ENCODE measurements at places on chromosomes 4 and X.

DNA sequence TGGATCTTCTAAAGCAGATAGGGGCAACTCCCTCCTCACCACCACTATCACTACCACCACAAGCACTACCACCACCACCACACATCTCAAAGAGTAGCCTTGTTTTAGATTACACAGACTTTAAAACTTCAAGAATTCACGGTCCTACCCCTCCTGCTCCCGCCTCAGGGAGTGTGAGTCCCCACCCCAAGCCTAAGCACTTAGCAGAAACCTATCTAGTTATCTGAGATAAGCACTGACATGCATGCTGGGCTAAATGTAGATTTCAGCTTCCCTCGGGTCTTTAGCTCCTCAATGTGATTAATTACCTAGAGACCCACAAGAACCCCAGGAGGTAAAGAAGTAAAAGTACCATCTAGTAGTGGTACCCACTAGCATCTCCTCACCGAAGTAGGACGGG lies 775 bp downstream of the AMOT start:
- no peak for DNase-seq

DNA sequence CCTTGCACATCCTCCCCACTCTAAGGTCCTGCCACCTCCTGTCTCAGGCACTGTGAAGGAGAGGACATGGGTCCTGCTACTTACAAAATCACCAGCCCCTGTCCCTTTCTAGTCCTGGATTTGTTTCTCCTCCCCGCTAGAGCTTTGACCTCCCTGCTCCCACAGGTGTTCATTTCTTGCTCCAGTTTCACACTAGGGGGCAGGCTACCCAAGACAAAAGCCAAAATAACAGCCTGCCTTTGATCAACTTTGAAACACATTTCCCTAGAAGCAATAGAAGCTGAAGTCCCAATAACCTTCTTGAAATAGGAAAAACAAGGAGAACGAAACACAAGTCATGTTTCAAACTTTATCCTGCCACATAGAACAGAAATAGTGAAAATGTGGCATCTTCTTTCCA lies 164.4 kb downstream of the QDPR start:
- peak; percentile 23 for DNase-seq

DNA sequence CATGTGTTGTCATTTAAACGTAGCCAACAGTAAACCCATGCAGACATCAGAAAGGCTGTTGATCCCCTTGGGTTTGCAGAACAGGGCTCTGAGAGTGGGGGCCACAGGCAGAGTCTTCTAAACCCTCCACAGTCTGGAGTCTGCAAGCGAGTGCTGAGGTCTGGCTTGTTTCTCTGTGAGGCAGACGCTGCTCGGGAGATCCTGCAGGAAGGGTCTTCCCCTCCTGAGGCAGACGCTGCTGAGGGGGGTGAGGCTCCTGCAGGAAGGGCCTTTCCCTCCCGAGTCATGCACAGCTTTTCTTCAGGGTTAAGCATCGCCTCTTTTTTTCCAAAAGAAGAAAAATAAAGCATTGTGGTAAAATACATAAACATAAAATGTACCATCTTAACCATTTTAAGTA lies 17.1 kb upstream of the PDE6B start:
- DNase-seq = no peak

DNA sequence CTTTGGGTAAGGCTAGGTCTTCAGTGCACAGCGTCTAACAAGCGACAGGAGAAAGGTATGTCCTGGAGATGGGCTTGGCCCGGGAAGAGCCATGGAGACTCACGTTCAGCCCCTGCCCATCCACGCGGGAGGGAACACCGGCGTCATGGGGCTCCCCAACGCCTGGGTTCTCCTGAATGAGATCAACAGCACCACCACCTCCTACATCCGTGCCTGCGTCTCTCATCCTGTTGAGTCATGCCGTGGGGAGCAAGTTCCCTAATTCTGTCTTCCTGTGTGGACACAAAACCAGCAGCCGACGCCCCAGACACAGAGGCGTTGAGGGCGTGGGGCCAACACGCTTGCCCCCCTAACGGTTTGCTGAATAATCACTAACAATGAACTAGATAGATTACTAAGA lies 20.1 kb upstream of the IL3RA start:
- DNase-seq = peak; percentile 24

Measured in stimulated activated CD4-positive, alpha-beta T cell treated with anti-CD3 and anti-CD28 coated beads, Interleukin-2, amount 100 ng/mL, for 48 hours (primary cell).